Ascending aorta (tissue), 2 donors: ENCODE measurements at places on chromosomes 2 and 18. TPM values are rescaled to one million over a fixed set of nuclear protein-coding genes. Genes with fewer than 3 reads are reported as not detected.
A peak's percentile ranks its signal among the peaks of the same experiment; 100 is the strongest.

DNA sequence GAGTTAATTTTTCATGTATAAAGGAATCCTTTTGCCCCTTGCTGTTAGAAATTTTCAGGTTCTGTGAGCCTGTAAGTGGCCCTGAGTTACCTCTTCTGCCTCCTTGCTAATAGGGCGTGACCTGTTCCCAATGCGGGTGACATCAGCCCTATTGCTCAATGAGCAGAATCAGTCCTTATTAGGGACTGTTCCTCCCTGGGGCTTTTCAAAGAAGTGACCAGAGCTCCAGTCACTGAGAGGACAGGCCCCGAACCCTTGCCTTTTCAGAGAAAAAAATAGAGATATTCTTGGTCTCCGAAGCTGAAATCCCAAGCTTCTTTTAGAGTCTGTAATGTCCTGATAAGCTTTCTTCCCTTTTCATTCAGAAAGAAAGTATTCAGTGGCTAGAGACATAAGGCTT, 8.2 kb upstream of the APOB start:
- H3K27ac ChIP-seq: no peak overlapping the region
- no peaks in the 10 kb centered on the region for H3K36me3 ChIP-seq
- H3K27me3 ChIP-seq: no peaks in the 10 kb centered on the region

GRCh38 chr2:36633470-36634092, 35.6 kb upstream of the FEZ2 start:
- no peak overlapping the region for H3K27ac ChIP-seq
- no peaks in the 10 kb centered on the region for H3K36me3 ChIP-seq
- no peak for DNase-seq
- H3K4me1 ChIP-seq: no peaks in the 10 kb centered on the region
- no peak overlapping the region for H3K4me3 ChIP-seq

DNA sequence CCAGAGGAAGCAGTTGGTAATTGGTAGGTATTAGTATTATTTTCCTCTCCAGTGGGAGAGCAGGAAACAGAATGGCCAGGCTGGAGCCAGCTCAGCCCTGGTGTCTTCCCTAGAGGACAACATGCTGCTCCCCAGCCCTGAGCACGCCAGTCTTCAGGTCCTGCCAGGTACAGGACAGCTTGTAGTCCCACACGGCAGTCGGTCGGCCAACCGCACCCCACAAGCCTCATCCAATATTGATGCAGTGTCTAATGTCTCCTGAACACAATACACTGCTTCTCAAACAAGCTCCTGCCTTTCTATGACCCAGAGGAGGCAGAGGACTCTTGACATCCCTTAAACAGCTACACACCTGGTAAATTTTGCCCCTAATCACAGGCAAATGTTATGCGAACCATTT, 71.0 kb upstream of the PPP1CB start:
- no peak for DNase-seq
- no peak overlapping the region for H3K4me3 ChIP-seq
- peak overlapping the region; percentile 64 for H3K27ac ChIP-seq
- no peaks in the 10 kb centered on the region for H3K27me3 ChIP-seq

RAB3GAP1 gene
- total RNA-seq: 14.8 TPM

EPB41L3 gene
- 90.9 TPM for total RNA-seq

DNA sequence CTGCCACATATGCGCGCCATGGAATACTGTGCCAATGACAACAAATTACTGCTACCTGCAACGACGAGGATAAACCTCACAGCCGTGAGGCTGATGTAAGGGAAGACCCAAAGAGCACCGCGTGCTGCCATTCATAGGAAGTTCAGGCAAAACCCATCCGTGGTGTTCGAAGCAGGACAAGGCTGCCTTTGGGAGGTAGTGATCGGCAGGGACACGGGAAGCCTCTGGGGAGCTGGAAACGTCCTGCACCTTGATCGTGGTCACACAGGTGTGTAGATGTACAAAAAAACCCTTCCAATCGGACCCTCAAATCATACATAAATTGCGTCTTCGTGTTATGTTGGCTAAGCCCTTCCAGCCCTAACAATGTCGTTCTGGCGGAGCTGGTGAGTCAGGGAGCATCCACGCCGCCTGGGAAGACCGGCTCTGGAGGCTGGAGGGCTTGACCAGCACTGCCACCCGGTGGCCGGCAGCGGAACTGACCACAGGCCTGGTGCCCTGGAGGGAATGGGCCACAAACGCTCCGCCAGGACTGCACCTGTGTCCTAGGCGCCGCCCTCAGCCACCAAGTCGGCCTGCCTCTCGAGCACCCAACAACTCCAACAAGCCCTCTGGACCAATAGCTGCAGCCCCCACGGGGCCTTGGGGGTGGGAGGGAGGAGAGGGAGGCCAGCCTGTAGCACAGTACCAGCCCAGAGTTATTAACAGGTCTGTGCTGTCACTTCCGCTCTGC, 4.1 kb upstream of the NEURL3 start:
- peak overlapping the region; percentile 25 for H3K4me3 ChIP-seq
- H3K27ac ChIP-seq: no peak overlapping the region
- H3K4me1 ChIP-seq: peaks cover 8% of the 10 kb centered on the region
- no peaks in the 10 kb centered on the region for H3K27me3 ChIP-seq

DNA sequence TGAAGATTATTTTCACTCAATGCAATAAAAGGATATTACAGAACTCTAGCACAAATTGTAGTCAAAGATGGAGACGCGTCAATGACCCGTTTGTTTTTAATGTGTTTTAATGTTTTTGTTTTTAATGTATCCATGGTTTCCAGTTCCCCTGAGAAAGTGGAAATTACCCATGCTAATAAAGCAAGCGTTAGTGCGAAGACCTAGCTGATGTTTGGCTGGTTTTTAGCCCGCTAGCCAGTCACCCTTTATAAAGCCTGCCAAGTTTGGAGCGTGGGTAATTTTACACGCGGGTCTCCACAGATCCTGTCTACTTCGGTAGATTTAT, 430 bp upstream of the CHMP1B start:
- H3K27ac ChIP-seq: peak overlapping the region; percentile 92
- peaks cover 3% of the 10 kb centered on the region for H3K36me3 ChIP-seq
- peaks cover 4% of the 10 kb centered on the region for H3K4me1 ChIP-seq
- DNase-seq: no peak
- no peaks in the 10 kb centered on the region for H3K27me3 ChIP-seq

- peak overlapping the region; percentile 29 for H3K4me3 ChIP-seq
- DNase-seq: no peak
- no peaks in the 10 kb centered on the region for H3K27me3 ChIP-seq
- H3K36me3 ChIP-seq: no peaks in the 10 kb centered on the region
Observed at GRCh38 chr18:79403723-79404566, 8.2 kb downstream of the NFATC1 start.

DNA sequence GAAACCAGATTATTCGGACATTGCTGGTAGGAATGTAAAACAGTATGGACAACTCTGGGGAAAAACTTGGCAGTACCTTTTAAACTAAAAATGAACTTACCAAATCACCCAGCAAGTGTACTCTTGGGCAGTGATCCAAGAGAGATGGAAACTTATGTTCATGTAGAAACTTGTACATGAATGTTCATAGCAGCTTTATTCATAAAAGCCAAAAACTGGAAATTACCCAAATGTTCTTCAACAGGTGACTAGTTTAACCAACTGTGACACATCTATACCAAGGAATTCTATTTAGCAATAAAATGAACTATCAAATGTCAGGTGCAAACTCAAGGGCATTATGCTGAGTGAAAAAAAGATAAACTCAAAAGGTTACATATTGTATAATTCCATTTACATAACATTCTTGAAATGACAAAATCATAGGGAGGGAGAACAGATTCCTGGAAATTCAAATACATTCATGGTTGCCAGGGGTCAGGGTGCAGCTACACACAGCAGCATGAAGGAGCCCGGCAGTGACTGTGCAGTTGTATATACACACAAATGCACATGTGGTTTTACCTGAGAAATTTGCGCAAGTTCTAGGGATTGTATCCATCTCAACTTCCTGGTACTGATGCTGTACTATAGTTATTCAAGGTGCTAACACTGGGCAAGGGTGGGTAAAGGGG, 3.5 kb upstream of the RNU4ATAC start:
- no peak overlapping the region for H3K4me3 ChIP-seq
- H3K27ac ChIP-seq: no peak overlapping the region
- no peak for DNase-seq
- no peaks in the 10 kb centered on the region for H3K27me3 ChIP-seq
- peaks cover 8% of the 10 kb centered on the region for H3K4me1 ChIP-seq

PLEKHH2 gene
- 15.0 TPM for total RNA-seq

DNA sequence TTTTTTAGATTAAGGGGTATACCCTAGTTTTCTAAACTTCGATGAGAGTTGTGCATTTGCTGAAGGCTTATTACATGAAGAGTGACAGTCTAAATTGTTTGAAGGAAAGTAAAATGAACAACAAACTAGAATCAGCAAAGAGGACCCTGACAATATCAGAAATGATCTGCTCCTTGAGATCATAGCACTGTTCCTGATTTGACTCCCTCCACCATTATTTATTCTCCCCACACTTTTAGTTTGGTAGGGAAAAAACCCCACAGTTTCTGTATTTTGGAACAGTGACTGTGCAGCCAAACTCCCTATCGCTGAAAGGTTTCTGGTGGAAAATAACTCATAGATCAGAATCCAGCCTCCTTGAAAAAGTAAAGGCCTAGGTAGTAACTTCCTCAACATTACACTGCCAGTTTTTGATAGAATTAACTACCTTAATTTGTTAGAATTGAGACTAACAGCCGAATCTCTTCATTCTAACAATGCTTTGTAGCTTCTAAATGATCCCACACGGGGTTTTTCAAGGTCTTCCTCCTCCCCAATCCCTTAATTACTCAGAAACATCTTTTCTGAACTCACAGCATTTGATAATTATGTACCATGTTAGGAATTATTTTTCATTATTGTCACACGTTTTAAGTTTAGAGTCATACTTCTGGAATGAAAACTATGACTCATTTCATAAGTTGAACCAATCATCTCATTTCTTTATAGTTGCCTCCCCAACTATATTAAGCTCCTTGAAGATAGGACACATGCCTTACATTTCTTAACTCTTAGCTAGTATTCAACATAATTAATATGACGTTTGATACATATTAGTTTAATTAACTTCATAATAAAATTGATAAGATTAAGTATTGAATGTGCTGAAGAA, 2.9 kb downstream of the MYL12A start:
- peaks cover 32% of the 10 kb centered on the region for H3K4me1 ChIP-seq
- peak overlapping the region; percentile 81 for H3K4me3 ChIP-seq
- no peaks in the 10 kb centered on the region for H3K27me3 ChIP-seq
- H3K36me3 ChIP-seq: peaks cover 27% of the 10 kb centered on the region
- no peak for DNase-seq

DNA sequence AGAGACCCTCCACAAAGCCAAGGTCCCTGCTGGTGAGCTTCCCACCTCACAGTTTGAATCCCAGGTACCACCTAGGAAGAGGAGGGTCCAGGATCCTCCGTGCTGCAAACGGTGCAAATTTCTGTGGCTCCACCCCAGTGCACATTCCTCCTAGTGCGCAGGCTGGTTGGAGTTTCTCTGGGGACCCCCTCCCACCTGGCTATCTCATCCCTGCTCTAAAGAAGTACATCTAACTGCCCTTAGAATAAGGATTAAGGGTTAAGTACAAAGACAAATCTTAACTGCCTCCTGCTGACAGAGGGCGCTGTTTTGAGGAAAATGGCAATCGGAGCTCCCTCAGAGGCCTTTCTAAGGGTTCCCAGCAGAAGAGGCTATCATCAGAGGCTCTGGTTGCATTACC, 109.6 kb upstream of the FSIP2 start:
- H3K4me3 ChIP-seq: no peak overlapping the region
- H3K4me1 ChIP-seq: no peaks in the 10 kb centered on the region
- no peaks in the 10 kb centered on the region for H3K36me3 ChIP-seq
- H3K27me3 ChIP-seq: no peaks in the 10 kb centered on the region
- DNase-seq: no peak
- H3K27ac ChIP-seq: no peak overlapping the region

COL4A3 gene
- 1.1 TPM for total RNA-seq

IL36A gene
- not detected for total RNA-seq

- H3K36me3 ChIP-seq: no peaks in the 10 kb centered on the region
- DNase-seq: no peak
- no peaks in the 10 kb centered on the region for H3K4me1 ChIP-seq
- no peak overlapping the region for H3K27ac ChIP-seq
Observed at GRCh38 chr2:106521016-106521415, 33.9 kb downstream of the CD8B2 start.

GRCh38 chr2:69143748-69144360, 130.9 kb downstream of the ANTXR1 start:
- peaks cover 4% of the 10 kb centered on the region for H3K4me1 ChIP-seq
- H3K27ac ChIP-seq: peak overlapping the region; percentile 80
- no peaks in the 10 kb centered on the region for H3K27me3 ChIP-seq
- H3K36me3 ChIP-seq: peaks cover 3% of the 10 kb centered on the region
- DNase-seq: no peak

IL1RN gene
- not detected for total RNA-seq

FAM161A gene
- total RNA-seq: not detected

DNA sequence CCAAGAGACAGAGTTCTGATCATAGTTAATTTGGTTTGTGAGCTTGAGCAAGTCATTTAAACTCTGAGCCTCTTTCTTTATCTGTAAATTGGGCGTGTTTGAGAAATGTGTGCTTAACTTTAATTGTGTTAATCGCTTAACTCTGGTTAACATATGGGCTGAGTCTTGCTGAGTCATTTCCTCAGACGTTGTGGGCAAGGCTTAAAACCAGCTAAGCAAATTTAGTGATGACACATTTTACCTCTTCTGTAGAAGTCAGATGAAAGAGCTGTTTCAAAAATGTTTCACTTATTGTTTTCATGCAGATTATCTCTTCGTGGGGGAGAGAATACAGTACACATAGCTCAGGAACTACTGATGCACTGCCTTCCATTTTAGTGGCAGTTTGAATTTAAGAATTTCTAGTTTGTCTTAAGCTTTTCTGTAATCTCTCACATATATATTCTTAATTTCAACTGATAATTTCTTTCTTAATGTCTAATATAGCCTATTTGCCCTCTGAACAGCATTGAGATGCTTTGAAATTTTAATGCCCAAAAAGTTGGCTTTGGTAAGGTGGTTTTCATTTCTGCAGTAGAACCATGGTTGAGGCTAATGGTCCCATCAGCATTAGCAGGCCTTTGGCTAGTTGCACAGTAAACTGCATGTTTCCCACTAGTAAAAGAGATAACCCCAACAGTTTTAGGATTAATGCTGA, 34.9 kb downstream of the RAB10 start:
- no peak for DNase-seq
- peaks cover 12% of the 10 kb centered on the region for H3K4me1 ChIP-seq
- no peaks in the 10 kb centered on the region for H3K36me3 ChIP-seq

DNA sequence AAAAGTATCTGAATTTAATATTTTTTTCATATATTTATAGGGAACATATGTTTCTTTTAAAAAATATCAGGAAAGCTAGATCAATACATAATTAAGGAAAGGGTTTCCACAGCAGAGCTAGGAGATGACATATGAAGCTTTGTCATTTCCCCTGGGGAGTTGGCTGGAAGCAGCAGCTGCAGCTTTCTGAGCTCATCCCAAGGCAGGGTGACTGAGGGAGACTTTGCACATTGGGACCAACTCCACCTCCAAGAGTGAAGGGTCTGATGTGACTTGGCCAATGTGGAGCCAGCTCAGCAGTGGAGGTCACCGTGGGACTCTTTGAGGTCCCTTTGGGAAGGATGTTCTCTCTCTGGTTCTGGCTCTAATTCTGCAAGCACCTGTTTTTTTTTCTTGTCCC, 315.1 kb downstream of the RDH14 start:
- no peak overlapping the region for H3K27ac ChIP-seq
- no peak for DNase-seq
- H3K27me3 ChIP-seq: no peaks in the 10 kb centered on the region
- no peaks in the 10 kb centered on the region for H3K36me3 ChIP-seq

- no peaks in the 10 kb centered on the region for H3K27me3 ChIP-seq
- H3K27ac ChIP-seq: no peak overlapping the region
- H3K4me3 ChIP-seq: no peak overlapping the region
- H3K36me3 ChIP-seq: no peaks in the 10 kb centered on the region
Observed at GRCh38 chr2:226679389-226680065, 120.1 kb downstream of the IRS1 start.

LRRC30 gene
- total RNA-seq: not detected
